GDM1 (cell line): ENCODE measurements at places on chromosomes 3 and 15.

- DNase-seq, result no peak
Measured at GRCh38 chr3:114421204-114421603, 127.4 kb downstream of the TIGIT start.

DNA sequence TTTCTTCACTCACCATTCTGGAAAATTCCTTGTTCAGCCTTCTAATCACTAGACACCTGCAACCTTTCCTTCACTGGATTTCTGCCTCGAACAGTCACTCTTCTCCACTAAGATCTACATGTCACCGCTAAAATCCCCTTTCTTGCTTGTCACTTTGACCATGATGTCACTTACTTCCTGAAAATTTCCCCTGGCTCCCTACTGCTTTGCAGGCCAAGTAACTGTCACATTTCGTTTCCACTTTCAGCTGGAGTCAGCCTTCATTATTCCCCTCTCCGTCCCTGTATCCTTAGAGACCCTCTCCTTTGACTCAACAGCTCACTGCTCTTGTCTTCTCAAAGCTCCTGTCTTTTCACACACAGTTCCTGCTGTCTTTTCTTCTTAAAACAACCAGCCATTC, 15.9 kb downstream of the CHL1 start:
- no peak for DNase-seq

GRCh38 chr3:79639855-79640254, 127.9 kb downstream of the ROBO1 start:
- DNase-seq, result no peak

GRCh38 chr3:99962703-99963102, 145.0 kb downstream of the CMSS1 start:
- no peak for DNase-seq

DNA sequence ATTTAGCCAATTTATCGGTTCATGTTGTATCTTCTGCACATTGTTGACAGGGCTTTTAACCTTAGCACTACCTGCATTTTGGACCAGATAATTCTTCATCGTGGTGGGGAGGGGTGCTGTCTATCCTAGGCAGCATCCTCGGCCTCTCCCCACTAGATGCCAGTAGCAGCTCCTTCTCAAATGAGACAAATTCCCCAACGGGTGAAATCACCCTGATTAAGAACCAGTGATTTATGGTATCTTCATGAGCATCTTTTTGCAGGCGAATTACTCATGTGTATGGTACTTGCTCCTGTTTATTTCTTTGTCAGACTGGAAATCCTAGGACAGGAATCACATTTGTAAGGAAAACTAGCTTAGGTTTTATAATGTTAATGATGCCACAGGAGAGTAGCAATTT, 68.0 kb downstream of the C3orf70 start:
- no peak for DNase-seq

DNA sequence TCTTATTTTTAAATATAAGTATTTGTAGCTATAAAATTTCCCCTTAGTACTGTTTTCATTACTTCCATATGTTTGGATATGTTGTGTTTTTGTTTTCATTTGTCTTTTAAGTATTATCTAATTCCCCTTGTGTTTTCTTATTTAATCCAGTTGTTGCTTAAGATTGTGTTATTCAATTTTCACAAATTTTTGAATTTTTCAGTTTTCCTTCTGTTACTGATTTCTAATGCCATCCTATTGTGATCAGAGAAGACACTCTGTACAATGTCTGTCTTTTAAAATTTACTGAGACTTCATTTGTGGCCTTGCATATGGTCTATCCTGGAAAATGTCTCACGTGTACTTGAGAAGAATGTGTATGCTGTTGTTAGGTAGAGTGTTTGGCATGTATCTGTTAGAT, 795.6 kb upstream of the CFAP20DC start:
- no peak for DNase-seq

GRCh38 chr3:33658991-33659848, 58.8 kb downstream of the CLASP2 start:
- peak; percentile 21 for DNase-seq

DNA sequence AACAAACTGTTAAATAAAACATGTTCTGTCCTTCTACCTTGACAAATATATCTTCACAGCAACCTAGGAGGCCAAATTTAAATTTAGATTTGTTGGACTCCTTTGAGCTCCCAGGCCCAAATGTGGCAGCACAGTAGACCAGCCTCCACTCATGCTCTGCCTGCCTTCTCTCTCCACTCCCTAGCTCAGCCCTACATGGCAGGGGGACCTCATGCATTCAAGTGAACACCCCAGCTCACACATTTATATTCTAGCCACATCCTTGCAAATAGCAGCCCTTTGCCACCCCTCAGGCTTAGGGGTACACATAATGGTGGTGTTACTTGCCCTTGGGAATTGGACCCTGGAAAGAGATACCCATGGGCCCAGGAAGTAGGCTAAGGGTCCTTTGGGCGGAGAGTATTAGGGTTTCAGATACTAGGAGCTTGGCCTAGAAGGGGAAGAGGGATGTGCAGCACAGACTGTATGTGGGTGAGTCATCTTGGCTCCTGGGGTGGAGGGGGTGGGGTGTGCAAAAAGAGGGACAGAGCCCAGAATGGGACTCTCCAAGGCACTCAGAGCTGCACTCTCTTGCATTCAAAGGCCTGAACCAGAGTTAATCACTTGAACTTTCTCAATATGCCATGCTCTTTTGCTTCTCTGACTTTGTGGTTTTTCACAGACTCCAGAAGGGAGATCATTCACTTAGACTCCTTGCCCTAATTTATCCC, 268.4 kb upstream of the ROPN1 start:
- DNase-seq, result no peak

GRCh38 chr3:186996356-186996755, 66.0 kb downstream of the ST6GAL1 start:
- DNase-seq, result no peak

GRCh38 chr3:60010781-60011180, 961.0 kb upstream of the CFAP20DC start:
- DNase-seq, result no peak

GRCh38 chr15:92693691-92694331, 38.2 kb upstream of the FAM174B start:
- DNase-seq, result no peak

DNA sequence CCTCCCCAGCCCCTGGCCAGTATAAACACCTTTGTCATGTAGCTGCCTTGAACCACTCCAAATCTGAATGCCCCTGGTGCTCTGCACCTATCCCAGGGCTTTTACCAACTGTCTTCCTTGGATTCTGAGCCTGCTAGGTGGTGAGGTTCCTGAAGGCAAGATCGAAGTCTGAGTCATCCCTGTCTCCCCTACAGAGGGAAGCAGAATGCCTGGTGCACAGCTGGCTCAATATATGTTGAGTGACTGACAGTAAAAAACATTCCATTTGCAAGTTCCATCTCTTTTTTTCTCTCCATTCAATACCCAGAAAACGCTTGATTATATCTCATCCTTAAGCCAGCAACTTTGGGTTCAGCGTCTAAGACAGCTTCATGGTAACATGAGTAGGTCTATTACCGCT, 24.7 kb downstream of the SLC24A1 start:
- DNase-seq, result no peak

GRCh38 chr15:51319539-51319938, 18.9 kb downstream of the CYP19A1 start:
- DNase-seq, result no peak

DNA sequence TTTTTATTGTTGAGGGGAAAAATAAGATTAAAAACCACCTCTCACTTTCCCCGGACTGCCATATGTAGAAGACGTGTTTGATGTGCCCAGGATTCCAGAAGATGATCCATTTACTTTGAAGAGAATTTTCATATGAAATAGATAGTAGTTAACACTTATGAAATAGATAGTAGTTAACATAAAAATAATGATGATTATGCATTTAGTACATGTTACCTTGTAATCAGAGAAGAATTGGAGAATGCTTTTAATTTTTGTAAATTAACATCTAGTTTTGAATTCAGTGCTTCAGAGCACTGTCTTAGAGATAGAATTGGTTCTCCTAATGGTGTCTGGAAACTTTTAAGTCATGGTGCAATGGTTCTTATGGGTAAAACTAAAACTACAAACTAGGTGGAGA, 46.1 kb upstream of the CRTC3 start:
- no peak for DNase-seq

GRCh38 chr15:58929891-58930416, 3.5 kb downstream of the SLTM start:
- no peak for DNase-seq

GRCh38 chr3:139187154-139187553, 142.5 kb upstream of the PRR23C start:
- no peak for DNase-seq

DNA sequence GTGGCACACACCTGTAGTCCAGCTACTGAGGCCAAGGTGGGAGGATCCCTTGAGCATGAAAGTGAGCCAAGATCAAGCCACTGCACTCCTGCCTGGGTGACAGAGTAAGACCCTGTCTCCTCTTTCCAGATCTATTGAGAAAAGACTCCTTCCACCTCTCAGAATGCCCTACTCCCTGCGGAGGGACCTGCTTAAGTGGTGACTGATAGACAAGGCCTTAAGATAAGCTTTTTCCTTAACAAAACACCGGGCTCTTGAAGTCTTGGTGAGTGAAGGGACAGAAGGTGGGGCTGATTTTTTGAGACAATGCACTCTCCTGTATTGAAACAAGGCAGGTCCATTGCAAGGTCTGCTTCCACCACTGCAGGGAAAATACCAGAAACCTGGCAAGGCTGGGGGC, 338.4 kb upstream of the FRG2C start:
- no peak for DNase-seq

- DNase-seq, result no peak
Measured at GRCh38 chr15:27045796-27046195, 74.8 kb downstream of the GABRG3 start.

DNA sequence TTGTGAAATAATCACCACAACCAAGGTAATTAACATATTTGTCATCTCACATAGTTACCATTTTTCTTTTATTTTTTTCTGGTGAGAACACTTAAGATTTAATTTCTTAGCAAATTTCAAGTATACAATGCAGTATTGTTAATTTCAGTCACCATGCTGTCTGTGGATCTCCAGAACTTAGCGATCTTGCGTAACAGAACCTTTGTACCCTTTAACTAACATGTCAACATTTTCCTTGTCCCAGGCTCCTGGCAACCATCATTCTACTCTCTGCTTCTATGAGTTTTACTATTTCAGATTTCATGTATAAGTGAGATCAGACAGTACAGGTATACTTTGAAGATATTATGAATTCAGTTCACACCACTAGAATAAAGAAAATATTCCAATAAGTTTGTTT, 154.4 kb downstream of the KCNAB1 start:
- DNase-seq, result no peak

DNA sequence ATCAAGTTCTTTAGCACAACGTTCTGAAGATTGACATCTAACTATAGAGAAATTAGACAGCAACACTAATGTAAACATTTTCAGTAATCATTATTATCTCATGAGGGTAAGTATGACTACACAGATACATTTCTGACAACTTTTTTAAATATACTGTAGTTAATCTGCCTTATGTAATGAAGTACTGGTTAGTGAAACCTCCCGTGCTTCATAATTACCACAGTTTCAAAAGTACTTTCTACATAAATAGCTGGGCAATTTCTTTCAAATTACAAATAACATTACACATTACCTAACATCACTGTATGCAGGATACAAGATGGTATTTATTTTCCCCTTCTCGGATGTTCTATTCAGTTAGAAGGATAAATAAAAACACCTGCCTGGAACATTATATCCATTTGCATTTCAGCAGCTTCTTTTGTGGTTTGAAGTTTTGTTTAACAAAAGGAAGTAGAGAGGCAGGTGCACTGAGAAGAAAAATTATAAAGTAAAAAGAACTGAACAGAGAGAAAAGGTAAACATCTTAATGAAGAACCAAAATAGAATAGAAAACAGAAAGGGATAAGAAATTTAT, 1241.5 kb upstream of the GBE1 start:
- DNase-seq, result no peak

DNA sequence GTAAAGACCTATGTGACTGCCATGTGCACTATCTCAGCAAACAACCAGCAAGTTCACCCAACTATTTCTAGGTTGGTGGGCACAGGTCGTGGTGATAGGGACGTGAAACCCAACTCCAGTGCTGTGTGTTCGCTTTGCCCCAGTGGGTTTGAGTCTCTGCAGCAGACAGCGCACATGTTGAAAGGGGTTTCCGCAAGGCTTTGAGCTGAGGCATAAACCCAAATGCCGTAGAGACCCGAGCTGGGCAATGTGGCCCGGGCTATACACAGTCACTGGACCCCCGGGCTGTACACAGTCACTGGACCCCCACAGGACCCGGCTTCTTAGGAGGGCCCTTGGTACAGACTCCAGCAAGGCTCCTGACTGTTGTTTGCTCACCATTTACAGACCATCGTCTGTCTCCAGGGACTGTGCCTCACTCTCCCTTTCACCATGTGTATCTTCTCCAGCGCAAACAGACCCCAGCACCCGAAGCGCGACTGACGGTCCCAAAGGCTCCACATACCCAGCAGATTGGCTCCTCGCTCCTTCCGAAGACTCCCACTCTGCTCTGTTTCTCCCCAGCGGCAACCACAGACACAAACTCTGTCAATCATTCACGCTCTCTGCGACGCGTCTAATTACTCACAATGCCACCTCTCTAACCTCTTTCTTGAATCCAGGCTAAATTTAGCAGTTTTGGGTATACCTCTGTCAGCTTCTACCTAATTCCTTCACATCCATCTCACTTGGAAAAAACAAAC, 31.2 kb downstream of the PCSK6 start:
- DNase-seq, result no peak

GRCh38 chr15:27869697-27870281, 229.3 kb downstream of the OCA2 start:
- DNase-seq, result no peak

DNA sequence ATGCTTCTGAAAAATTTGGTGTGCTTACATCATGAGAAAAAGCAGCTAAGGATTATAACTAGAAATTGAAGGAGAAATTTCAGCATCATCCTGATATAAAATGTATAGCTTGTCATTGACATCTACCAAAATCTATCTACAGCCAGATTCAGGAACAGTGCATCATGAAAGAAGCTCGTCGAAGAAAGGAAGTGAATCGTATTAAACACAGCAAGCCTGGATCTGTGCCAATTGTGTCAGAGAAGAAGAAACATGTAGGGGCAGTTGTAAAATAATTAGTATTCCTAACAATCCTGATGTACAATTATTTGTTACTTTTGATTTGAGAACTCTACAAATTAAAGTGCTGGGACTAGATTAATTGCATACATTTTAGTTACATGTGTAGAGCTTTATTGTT, 37.2 kb downstream of the AP4E1 start:
- DNase-seq, result no peak

GRCh38 chr15:97600190-97600589, 360.3 kb upstream of the ARRDC4 start:
- no peak for DNase-seq
